Metanephros (tissue), 2 donors: ENCODE measurements at places on chromosomes 6 and 20. TPM values are rescaled to one million over a fixed set of nuclear protein-coding genes. Genes with fewer than 3 reads are reported as not detected.

MEI4 gene
- total RNA-seq: 1.2 TPM

TPD52L1 gene
- total RNA-seq: 44.3 TPM

HTR1E gene
- 0.93 TPM for total RNA-seq

SLC12A5 gene
- total RNA-seq: not detected

SIRPB1 gene
- total RNA-seq: 1.8 TPM

LGSN gene
- total RNA-seq: 0.41 TPM

R3HDML gene
- total RNA-seq: not detected

EGFL8 gene
- total RNA-seq: 14.0 TPM

EYS gene
- 0.99 TPM for total RNA-seq

SLC13A3 gene
- 13.5 TPM for total RNA-seq

GSTA2 gene
- not detected for total RNA-seq

MYB gene
- 4.4 TPM for total RNA-seq

CEP162 gene
- total RNA-seq: 8.8 TPM
